Right atrium auricular region (tissue), 2 donors: ENCODE measurements at places on chromosomes 1 and 21. TPM values are rescaled to one million over a fixed set of nuclear protein-coding genes. Genes with fewer than 3 reads are reported as not detected.

Gene C1orf185
- not detected for total RNA-seq

Gene C8B
- not detected for total RNA-seq

Gene GRIK3
- 0.30 TPM for total RNA-seq

Gene LMX1A
- total RNA-seq: not detected

DNA sequence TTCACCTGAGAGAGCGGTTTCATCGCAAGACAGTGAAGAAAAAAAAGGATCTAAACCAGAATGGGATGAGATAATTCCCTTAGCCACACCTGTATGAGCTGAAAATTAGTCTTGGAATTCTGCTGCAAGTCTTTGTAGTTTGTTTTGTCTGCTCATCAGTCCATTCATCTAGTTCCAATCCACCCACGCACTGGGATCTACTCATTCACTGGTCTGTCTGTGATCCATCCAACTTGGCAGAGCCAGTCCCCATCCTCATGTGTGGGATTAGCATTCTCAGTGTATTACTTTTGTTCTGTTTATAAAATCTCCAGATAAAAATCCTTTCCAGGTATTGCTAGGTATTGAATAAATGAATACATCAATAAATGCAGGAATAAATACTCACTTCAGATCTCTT is 266.5 kb upstream of the USP24 start:
- no peak for DNase-seq

GRCh38 chr21:40587736-40588346 is 259.1 kb downstream of the DSCAM start:
- DNase-seq: no peak

GRCh38 chr1:79726321-79726720 is 719.8 kb upstream of the ADGRL4 start:
- no peak for DNase-seq

DNA sequence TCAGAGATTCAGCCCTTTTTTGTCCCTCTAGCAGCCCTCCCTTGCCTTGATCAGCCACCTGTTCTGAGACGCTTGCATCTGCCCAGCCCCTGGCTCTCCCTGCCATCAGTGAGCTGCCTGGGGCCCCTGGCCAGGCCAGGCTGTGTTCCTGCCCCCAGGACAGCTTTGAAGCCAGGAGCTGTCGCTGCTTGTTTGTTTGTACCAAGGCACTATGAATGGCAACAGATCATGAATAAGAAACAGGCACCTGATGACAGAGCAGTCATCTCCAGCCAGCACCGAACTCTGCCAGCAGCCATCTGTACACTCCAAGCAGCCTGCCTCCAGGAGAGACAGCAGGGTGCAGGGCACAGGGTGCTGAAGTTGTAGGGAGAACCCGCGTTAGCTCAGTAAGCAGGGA is 8.1 kb upstream of the VWA5B1 start:
- DNase-seq: no peak

DNA sequence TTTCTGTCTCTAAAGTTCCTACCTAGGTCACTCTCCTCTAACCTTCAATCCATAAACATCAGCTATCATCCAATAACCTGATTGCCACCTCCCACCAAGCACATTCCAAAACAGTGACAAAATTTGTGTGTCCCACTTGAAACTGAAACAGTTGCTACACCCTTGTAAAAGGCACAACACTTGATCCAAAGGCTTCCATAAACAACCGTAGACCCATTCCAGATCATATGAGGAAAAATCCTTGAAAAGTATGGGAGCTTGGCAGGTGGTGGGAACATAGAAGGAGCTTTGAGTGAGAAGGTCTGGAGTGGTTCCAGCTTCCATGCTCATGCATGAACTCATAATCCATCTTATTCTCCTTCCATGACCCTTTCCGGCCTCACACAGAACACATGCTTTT is 82.0 kb upstream of the ATP1A1 start:
- no peak for DNase-seq

GRCh38 chr1:3919706-3920105 is 19.6 kb upstream of the C1orf174 start:
- DNase-seq: no peak

DNA sequence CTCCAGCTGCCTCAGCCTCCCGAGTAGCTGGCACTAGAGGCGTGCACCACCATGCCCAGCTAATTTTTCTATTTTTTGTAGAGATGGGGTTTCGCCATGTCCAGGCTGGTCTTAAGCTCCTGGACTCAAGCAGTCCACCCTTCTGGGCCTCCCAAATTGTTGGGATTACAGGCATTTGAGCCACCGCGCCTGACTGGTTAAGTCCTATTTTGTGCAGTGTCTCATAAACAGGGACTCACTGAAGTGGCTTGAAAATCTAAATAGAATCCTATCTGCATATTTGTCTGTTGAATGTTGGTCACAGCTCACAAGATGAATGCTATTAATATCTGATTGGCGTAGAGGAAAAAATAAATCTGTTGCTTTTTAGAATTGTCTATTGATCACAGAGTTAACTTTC is 5.9 kb upstream of the CHAF1B start:
- no peak for DNase-seq

GRCh38 chr1:185681034-185681633 is 53.1 kb upstream of the HMCN1 start:
- no peak for DNase-seq

GRCh38 chr1:222077206-222077605 is 335.3 kb upstream of the DUSP10 start:
- DNase-seq: no peak

GRCh38 chr21:29674343-29674742 is 265.5 kb downstream of the GRIK1 start:
- no peak for DNase-seq

GRCh38 chr21:28127175-28127785 is 865.4 kb downstream of the LTN1 start:
- no peak for DNase-seq

DNA sequence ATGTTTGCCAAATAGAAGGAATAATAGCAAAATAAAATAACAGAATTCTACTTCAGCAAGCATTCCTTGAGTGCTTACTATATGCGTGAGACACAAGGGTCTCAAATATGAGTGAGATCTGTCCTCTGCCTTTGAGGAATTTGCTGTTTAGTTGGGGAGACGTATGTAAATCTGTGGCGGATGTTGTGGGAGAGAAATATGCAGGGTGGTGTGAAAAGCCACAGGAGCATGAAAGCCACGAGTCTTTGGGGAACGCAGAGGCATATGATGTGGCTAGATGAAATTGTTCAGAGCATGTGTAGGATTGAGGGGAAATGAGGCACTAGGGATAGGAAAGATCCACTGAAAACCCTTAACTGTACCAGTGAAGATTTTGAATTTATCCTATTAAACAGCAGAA is 244.4 kb downstream of the PBX1 start:
- no peak for DNase-seq
